ENCODE measurements at places on chromosomes 2 and 18. TPM values are rescaled to one million over a fixed set of nuclear protein-coding genes. Genes with fewer than 3 reads are reported as not detected.

The MYOM1 gene
- 0.92 TPM for total RNA-seq

GRCh38 chr2:222733846-222734702 lies 62.6 kb downstream of the MOGAT1 start:
- no peak for DNase-seq

- DNase-seq: no peak
Observed at GRCh38 chr2:8346706-8347430, 335.0 kb upstream of the ID2 start.

DNA sequence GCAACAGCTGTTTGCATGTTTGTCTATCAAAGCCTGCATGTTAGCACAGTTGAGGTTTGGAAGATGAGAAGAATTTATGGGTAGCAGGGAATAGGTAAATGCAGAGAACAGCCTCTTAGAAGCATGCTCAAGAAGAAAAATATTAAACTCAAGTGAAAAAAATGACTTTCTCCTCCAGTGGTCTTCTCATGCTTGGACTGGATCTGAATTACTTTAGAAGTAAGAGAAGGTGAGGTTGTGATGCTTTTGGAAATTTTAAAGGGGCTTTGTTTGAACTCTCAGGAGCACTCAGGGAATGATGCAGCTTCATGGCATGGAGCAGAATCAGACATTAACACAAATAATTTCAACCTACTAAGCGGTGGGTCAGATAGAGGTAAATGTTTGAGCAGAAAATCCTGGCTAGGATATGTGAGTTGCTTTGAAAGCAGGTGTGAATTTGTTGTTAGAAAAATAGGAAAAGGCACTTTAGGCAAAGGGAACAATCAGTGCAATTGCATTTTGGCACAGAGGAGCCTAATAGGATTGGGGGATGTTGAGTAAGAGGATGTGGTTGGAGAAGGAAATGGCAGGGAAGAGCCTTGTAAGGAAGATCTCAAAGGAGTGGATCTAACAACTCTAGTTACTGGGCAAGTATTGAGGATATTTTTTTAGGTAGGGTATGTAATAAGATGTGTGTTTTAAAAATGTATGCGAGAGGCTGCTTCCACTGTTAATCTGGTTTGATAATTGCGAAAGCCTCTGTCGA lies 76.3 kb downstream of the DDX1 start:
- DNase-seq: no peak

- no peak for DNase-seq
Observed at GRCh38 chr2:83051538-83052170, 1407.4 kb downstream of the SUCLG1 start.

All from Panc1 (cell line).